ENCODE measurements at places on chromosomes 11 and 22. TPM values are rescaled to one million over a fixed set of nuclear protein-coding genes. Genes with fewer than 3 reads are reported as not detected.

CCDC89 gene
- 4.1 TPM for total RNA-seq

THAP7 gene
- total RNA-seq = 24.2 TPM

- DNase-seq = no peak
- no peaks in the 10 kb centered on the region for H3K27me3 ChIP-seq
- no peak overlapping the region for H3K4me3 ChIP-seq
- H3K27ac ChIP-seq = no peak overlapping the region
- peaks cover 4% of the 10 kb centered on the region for H3K4me1 ChIP-seq
- H3K36me3 ChIP-seq = no peaks in the 10 kb centered on the region
Measured at GRCh38 chr11:10597877-10598351, 29.4 kb upstream of the LYVE1 start.

DNA sequence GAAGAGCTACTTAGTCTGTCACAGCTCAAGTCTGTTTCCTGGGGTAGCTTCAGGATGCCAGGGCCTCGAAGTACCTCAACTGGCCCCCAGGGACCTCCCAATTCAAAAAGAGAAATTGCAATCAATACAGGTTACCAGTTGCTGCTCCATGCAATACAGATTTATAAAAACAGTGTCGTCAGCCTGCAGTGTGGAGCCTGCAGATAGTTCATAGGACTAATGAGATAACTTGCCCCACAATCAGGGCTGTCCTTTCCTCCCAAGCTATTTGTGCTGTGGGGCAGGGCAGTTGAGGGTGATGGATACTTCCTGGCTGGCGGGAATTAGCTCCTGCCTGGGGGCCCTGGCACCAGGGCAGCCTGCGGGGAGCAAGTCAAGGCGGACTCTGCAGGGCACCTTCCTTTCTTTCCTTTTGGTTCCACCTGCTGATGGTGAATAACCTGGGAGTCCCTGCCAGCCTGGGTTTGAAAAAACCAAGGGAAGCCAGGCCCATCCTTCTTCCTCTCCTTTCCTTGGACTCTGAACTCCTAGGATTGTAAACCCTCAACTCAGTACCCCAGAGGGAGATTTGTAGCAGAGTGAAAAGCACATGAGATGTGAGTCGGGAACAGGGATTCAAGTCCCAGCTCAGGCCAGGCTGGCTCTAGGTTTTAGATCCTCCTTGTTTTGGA lies 216.6 kb downstream of the CEP164 start:
- DNase-seq = peak; percentile 31
- H3K27me3 ChIP-seq = no peaks in the 10 kb centered on the region
- H3K4me3 ChIP-seq = no peak overlapping the region
- H3K4me1 ChIP-seq = no peaks in the 10 kb centered on the region
- H3K27ac ChIP-seq = no peak overlapping the region

DNA sequence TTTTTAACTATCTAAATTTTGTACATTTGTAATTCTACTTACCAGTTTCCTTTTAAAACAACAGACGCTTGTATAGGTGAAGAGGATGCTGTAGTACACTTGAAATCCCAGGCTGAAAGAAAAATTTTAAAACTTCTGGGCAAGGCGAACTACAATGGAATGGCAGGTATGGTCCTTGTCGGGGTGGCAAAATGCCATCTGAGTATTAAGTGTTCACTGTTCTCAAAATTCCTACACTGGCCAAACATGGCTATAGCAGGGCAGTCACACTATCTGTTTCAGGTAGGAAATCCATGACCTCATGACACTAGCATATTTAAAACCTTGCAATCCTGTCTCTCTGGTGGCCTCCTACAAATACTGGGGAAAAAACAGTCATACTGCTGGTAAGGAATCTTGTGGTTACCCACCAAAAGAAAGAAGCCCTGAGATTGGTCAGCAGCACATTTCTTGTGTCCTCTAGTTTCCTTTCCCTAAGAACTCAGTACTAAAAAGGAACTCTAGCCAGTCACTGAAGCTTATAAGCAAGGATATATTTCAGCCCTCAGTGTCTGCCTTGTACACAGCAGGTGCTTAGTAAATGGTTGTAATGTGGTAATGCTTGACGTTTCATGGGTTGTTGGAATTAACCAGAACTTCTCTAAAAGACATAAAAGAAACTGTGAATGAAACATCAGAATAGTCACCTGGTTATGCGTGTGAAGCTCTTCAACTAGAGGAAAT lies 5.2 kb upstream of the ZC3H12C start:
- peak; percentile 74 for DNase-seq
- H3K36me3 ChIP-seq = no peaks in the 10 kb centered on the region
- no peaks in the 10 kb centered on the region for H3K27me3 ChIP-seq
- H3K4me1 ChIP-seq = peaks cover 22% of the 10 kb centered on the region
- no peak overlapping the region for H3K27ac ChIP-seq
